ENCODE measurements at places on chromosomes 1 and 21. TPM values are rescaled to one million over a fixed set of nuclear protein-coding genes. Genes with fewer than 3 reads are reported as not detected.

GRCh38 chr1:39469150-39469549 is 22.3 kb upstream of the BMP8A start:
- DNase-seq = no peak

DNA sequence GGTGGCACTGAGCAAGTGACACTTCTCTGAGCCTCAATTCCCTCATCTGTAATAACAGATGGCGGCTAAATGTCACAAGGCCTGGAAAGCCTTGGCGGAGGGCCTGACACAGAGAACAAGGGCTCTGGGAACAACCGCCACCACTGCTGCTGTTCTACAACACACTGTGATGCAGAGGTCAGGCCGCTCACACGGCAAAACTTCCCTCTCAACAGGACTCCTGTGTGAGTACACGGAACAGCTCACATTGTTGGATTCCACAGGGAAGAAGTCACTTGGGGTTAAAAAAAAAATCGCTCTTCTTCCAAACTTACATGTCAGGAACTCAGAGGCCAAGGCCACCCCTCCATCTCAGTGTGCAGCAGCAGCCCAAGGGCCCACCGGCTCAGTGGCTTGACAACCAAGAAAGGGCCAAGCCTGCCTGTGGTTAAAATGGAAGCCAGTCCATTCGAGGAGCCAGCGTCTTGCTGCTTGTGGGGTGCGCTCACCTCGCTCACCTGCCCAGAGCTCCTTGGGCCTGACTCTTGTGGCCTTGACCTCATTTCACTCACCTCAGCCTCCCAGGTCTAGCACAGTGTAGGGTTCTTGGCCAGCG is 101.1 kb downstream of the RAVER2 start:
- no peak for DNase-seq

GRCh38 chr21:35511696-35512162 is 462.6 kb upstream of the RUNX1 start:
- DNase-seq = no peak

GRCh38 chr21:37363936-37364335 is 2.6 kb upstream of the DYRK1A start:
- DNase-seq = no peak

- DNase-seq = no peak
Observed at GRCh38 chr1:221979444-221980032, 237.6 kb upstream of the DUSP10 start.

GRCh38 chr1:215417122-215417521 is 150.0 kb upstream of the KCTD3 start:
- no peak for DNase-seq

GRCh38 chr1:76038287-76039004 is 36.1 kb upstream of the ST6GALNAC3 start:
- no peak for DNase-seq

GRCh38 chr1:232709386-232709785 is 79.5 kb upstream of the SIPA1L2 start:
- DNase-seq = no peak

KMO gene
- total RNA-seq = 0.05 TPM

STUM gene
- total RNA-seq = not detected

PLA2G2C gene
- 0.30 TPM for total RNA-seq
